Left forelimb (tissue), 1 donor: ENCODE measurements at places on chromosomes 3 and 15.

GRCh38 chr15:41865490-41866055, 26.9 kb downstream of the PLA2G4B start:
- no peak for DNase-seq

- no peak for DNase-seq
Observed at GRCh38 chr3:56879436-56880215, 77.9 kb upstream of the ARHGEF3 start.

DNA sequence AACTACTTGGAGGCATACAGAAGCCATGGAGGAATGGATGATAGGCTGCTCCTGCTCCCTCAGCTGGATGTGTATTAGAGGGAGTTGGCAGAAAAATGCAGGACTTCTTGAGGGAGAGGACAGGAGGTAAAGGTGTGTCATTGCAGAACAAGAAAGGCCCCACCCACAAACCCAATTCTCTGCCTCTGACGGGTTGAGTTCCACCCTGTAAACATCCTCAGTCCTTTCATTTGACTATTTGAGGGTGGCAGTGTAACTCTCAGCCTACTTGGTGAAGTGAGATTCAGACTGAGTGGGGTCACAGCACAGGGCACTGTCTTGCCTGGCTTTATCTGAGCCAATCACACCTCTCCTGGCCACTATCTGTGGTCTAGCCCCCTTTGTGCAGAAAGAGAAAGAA, at the start of gene TPRG1:
Gene TPRG1, plus strand, starts transcription at position 265 of the 400 bp plus-strand sequence. CDS start 35,414 bp downstream, outside the sequence.
- DNase-seq = no peak

GRCh38 chr3:1832395-1832794, 266.3 kb upstream of the CNTN4 start:
- no peak for DNase-seq
